ENCODE measurements at places on chromosomes 3 and 15.

- DNase-seq: no peak
Observed at GRCh38 chr3:50557915-50558314, 9.6 kb downstream of the C3orf18 start.

GRCh38 chr15:95912280-95912625 lies 418.2 kb upstream of the NR2F2 start:
- no peak for DNase-seq

GRCh38 chr3:34016925-34017587 lies 218.6 kb downstream of the PDCD6IP start:
- no peak for DNase-seq

- DNase-seq: no peak
Observed at GRCh38 chr3:168977716-168978374, 685.7 kb downstream of the MECOM start.

GRCh38 chr3:115074502-115074901 lies 72.6 kb downstream of the ZBTB20 start:
- no peak for DNase-seq

- peak; percentile 88 for DNase-seq
Observed at GRCh38 chr15:31272558-31273257, 53.9 kb upstream of the KLF13 start.

GRCh38 chr3:16379838-16380237 lies 114.8 kb downstream of the OXNAD1 start:
- no peak for DNase-seq

GRCh38 chr3:53885239-53885638 lies 3.3 kb upstream of the ACTR8 start:
- no peak for DNase-seq

DNA sequence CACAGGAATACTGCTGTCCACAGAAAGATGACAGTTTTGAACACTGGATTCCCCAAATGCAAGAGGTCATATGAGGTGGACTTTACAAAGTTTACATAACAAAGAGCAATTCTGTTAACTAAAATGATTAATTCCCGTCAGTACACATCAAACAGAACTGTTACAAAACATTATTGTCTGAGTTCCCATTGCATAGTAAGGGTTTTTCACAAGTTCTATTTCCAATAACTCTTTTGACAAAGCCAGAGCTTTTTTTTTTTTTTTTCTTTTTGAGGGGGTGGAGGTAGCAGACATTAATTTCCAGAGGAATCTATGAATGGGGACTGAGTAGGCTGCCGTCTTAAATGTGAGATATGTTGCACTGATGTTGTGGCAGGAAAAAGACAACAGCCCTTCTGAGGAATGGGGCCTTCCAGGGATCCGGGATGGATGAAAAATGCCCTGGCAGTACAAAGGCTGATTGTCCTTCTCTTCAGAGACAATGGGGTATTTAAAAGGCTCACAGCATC lies 178.1 kb upstream of the KBTBD8 start:
- no peak for DNase-seq

GRCh38 chr3:3634326-3634725 lies 164.9 kb upstream of the LRRN1 start:
- no peak for DNase-seq

DNA sequence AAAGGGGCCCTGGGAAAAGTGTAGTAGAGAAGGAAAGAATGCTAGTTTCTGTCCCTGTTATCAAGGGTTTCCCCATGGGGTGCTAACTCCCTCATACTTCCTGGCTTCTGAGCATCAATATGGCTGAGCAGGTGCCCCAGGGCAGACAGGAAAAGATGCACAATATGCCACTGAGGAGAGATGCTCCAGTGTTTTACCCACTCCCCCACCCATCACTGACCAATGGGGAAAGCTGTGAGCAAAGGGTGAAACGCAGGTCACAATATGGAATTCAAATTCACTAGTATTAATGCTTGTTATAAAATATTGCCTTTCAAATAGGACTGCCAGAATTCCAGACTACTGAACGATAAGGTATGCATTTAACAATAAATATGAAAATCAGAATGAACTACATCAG lies 187.5 kb upstream of the CTNNB1 start:
- no peak for DNase-seq

DNA sequence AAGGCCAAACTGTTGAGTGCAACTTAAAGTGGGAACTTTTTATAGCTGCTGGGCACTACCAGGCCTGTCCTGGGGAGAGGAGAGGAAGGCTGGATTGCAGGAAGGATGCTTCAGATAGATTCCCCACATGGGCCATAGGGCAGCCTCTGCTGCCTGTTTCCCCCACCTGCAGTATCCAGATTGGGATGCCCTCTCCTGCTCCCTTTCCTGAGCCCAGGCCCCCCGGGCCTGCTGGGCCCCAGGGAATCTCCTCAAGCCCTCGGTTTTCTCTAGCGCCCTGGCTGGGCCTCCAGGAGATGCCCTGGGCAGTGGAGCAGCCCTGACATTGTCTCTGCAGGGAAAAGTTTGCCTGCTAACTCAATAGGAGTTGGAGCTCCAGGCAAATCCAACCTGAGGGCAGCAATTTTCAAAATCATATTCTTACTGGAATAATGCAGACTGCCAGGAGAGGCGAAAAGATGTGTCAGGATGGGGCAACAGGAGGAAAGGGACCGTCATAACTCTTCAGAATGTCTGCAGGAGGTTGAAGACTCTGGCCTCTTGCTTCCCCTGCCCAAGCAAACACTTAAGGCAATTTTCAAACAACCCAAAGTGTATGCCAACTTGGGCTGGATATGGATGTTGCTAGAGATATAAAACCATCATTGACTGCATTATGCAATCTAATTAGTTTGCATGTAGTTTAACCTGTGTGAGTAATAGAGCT lies 4.4 kb downstream of the NR2F2 start:
- DNase-seq: no peak

GRCh38 chr3:67534594-67534993 lies 119.8 kb downstream of the SUCLG2 start:
- no peak for DNase-seq

- DNase-seq: no peak
Observed at GRCh38 chr15:73921254-73921925, 4.9 kb upstream of the LOXL1 start.

DNA sequence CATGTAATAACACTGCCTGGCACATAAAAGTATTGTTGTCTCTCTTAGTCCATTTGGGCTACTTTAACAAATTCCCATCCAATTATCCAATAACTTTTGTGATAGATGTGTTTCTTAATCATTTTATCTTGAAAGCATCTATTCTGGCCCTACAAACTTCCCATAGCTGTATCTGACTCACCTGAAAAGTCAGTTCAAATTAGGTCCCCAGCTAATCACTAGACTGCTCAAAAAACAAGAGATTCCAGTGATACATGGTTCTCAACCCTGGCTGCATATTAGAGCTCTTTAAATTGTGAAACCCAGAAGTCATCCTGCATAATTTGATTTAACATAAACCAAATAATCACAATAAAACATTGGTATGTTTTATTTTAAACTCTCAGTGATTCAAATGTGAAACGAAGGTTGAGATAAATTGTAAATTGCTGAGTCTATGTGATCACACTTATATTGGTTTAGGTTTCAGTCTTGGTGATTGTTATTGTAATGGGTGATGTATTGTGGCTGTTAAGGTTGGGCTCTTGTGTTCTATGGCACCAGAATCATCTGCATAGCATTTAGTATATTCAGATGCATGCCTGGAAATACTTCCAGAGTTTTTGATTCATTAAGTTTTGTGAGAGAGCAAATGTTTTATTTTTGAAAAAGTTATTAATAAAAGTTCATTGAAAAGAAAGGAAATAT lies 268.9 kb upstream of the KCNMB2 start:
- DNase-seq: no peak

- no peak for DNase-seq
Observed at GRCh38 chr3:185912512-185912911, 25.3 kb downstream of the TRA2B start.

DNA sequence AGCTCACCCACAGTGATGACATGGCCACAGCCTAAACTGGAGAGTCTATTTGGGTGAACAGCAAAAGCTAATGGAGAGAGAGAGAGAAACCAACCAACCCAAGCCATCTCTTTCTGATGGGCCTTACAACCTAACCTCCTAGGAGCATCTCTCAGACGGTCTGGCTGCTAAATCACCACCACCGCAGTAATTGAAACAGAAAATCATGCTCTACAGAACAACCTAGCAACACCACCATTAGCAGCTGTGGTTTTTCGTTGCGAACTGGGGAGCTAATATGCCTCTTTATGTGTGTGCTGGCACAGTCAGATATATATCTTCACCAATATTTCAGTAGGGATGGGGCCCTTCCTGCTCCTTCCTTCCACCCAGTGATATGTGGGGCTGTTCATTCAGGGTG lies 166.9 kb upstream of the PROK2 start:
- DNase-seq: no peak

DNA sequence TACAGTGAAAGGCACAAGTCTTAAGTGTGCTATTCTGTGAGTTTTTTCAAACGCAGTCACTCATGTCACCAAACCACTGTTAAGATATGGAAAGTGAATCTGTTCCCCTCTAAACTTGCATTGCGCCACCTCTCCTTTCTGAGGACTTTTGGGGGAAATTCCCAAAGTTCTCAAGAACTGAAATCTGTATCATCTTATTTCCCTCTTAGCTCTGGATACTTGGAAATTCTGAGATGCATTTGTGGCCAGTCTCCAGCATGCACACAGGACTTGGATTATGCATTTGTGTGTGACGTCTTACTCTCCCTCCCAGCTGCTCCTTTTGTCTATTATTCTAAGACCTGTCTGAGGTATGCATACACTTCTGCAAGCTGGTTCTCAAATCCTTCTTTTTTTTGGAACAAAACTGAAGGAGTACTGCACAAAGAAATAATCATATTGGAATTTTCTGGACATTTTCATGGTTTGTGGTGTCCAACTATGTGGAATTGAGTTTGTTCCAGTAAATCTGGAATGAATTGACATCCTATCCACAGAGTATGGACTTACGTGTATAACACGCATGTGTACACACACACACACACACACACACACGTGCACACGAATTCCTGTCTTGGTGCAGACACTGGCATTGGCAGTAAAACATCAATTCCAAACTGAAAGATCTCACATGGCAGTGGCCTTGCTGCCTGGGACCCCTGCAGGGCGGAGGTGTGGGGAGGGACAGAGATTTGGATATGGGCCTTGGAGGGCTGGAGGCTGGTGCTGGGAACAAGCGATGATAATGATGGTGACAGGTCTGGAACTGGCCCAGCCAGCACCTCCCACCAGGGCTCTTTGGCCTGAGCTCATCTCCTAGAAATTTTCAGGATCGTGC lies 8.2 kb upstream of the LCTL start:
- peak; percentile 32 for DNase-seq

DNA sequence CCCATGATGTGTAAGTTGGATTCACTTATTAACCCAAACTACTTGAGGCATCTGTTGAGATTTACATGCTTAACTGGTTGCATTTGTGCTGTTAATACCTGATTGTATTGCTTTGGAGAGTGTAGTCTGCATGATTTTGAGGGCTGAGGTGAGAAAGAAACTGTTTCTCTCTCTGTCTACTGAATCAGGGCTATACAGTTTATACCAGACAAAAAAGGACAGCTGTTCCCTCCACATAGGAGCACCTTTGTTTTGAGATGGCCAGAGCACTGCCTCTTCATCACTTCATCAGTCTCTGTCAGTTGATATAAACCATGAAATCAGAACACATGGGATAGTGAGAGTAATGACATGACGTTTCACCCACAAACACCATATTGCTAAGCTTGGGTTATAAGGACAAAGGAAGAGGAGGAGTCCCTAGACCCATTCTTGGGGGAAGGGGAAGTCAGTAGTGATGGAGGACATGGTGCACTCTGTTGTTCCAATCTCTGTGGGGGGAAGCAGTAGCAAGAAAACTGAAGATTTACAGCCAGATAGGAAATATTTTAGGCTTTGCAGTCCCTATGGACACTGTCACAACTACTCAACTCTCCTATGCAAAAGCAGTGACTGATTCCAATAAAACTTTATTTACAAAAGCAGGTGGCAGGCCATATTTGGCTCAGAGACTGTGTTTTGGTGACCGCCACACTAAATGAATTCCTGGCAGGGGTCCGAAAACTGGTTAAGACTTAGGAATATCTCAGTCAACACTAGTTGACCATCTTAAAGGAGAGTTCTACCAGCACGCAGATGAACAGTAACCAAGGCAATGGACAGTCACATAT lies 123.9 kb upstream of the NR2E3 start:
- no peak for DNase-seq

DNA sequence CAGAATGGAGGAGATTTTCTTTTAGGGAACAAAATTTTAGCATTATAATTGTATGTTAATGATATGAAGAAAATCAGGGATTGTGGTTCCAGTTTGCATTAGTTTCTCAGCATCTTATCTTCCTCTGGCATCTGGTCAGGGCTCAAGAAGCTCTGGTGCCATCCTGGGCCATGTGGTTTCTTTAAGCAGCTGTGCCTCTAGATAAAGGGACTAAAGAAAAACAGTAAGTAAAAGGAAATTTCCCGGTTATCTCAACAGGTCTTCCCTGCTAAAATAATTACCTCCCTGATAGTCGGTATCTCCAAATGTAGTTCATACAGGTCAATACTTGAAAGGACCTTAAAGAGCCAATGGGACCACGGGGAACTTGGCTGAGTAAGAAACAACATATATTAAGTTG lies 375.1 kb upstream of the RBMS3 start:
- DNase-seq: no peak

All from chondrocyte (in vitro differentiated cells).